ENCODE measurements at places on chromosomes 16 and 17.

GRCh38 chr16:77143364-77143763 lies 47.6 kb upstream of the MON1B start:
- DNase-seq: no peak

GRCh38 chr16:9008601-9009260 lies 45.0 kb upstream of the USP7 start:
- peak; percentile 9 for DNase-seq

DNA sequence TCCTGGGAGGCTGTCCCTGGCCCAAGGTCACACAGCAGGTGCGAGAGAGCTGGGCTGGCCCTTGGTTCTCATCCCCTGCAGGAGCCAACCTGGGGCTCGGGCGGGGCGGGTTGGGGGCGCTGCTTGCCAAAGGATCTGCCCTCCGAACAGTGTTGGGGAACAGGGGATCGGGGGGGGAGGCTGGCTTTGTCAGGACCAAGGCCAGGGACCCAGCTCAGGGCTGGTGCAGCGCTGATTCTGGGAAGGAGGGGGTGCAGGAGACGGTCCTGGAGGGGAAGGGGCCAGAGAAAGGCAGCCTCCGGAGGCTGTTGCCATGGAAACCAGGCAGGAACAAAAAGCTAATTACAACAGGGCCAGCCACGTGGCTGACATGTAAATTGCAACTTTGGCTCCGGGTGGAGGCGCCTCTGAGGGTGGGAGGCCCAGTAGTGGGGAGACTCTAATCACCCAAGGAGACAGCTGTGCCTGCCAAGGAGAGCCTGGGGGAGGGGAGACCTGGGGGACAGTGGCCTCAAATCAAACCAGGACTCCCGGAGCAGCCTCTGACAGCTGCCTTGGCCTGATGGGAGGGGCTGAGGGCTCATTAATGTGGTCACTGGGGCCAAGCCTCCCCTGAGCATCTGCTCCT lies 1.3 kb downstream of the TUBB3 start:
- peak; percentile 66 for DNase-seq

GRCh38 chr17:60792250-60792898 lies 114.7 kb downstream of the BCAS3 start:
- DNase-seq: no peak

- DNase-seq: no peak
These were observed 78.3 kb downstream of the CBLN1 start for GRCh38 chr16:49203361-49203760.

GRCh38 chr16:77856438-77857160 lies 68.2 kb downstream of the VAT1L start:
- DNase-seq: no peak

DNA sequence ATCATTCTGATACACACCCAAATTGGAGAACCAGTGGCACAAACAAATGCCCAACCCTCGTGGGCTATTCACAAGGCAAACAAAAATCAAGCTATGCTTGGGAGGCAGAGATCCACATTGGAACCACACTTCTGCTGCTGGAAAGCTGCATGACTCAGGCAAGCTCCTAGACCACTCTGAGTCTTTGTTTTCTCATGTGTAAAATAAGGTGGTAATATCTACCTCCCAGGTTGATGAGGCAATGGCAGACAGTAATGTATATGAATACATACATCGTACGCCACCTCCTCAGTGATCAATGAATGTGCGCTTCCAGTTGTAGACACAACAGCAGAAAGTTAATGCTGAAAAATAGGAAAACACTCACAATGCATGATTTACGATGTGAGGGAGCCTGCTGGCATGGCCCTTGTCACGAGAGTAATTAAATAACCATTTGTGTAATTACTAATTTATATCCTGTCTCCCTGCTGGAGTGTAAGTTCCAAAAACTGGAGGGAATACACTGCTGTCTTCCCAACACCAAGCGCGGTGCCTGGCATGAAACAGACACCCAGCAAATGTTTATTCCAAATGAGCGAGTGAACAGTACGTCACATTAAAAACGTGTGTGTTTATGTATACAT lies 69.9 kb upstream of the HSBP1 start:
- peak; percentile 60 for DNase-seq

DNA sequence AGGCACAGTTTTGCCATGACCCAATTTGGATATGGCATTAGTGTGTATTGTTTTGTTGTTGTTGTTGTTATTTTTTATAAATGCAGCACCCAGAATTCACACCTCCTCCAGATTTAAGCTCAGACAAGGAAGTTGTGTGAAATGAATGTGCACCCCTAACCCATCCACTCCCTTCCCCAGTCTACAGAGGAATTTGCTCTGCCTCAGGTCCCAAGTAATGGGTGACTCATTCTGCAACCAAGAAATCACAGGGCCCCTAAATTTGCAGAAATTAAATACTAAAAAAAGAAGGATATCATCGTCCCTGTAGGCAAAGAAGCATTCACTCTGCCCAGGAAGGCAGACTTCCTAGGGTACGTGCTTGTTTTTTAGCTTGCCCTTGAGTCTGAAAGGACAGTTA lies 62.3 kb downstream of the CLEC16A start:
- DNase-seq: no peak

- no peak for DNase-seq
These were observed 124.1 kb downstream of the PRKCA start for GRCh38 chr17:66426397-66427033.

- DNase-seq: no peak
These were observed 218.5 kb upstream of the GSE1 start for GRCh38 chr16:85394456-85395206.

GRCh38 chr16:14400285-14400977 lies 229.6 kb downstream of the PARN start:
- DNase-seq: no peak

- DNase-seq: no peak
These were observed 1.7 kb upstream of the MRM1 start for GRCh38 chr17:36599546-36600250.

- no peak for DNase-seq
These were observed 109.1 kb downstream of the PRKCA start for GRCh38 chr17:66411520-66411919.

GRCh38 chr17:59469786-59470485 lies 95.5 kb upstream of the DHX40 start:
- no peak for DNase-seq

DNA sequence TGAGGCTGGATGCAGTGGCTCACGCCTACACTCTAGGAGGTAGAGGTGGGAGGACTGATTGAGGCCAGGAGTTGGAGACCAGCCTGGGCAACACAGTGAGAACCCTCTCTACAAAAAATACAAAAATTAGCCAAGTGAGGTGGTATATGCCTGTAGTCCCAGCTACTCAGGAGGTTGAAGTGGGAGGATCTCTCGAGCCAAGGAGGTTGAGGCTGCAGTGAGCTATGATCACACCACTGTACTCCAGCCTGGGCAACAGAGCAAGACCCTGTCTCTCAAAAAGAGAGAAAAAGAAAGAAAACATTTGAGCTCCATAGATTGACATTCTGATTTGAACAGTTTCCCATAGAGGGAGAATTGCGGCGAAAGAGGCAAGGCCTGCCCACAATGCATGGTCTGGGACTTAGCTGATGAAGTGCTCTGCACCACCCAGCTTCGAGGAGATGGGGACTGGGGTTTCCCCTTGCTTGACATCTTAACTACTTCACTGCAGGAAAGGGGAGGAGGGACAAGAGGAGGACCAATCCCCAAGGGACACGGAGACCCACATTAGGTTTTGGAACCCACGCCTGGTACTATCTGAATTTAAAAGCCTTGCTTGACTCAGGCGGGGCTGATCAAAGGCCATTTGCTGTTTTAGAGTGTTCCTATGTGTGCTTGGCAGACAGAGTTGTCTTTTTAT lies 21.7 kb downstream of the MSI2 start:
- DNase-seq: no peak

GRCh38 chr17:73686126-73686525 lies 41.9 kb upstream of the SDK2 start:
- no peak for DNase-seq

GRCh38 chr17:32341857-32342602 lies at the start of gene C17orf75:
C17orf75 (minus strand) TSS chr17:32342173; CDS start chr17:32342139, 34 bp downstream.
- peak; percentile 79 for DNase-seq

GRCh38 chr16:2186064-2186463 lies 10.3 kb downstream of the CASKIN1 start:
- no peak for DNase-seq

DNA sequence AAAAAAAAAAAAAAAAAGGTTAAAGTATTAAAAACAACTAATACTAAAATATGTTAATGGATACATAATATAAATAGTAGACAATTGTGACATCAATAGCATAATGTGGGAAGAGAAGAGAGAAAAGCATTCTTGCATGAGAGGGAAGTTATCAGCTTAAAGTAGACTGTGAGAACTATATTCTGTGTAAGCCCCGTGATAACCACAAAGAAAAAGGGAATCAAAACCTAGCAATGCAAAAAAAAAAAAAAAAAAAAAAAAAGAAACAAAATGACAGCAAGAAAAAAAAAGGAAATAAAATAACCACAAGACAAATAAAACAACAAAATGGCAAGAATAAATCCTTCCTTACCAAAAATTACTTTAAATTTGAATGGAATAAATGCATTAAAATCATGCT lies 39.8 kb upstream of the MYLK3 start:
- DNase-seq: no peak

- no peak for DNase-seq
These were observed 31.2 kb downstream of the MGAT5B start for GRCh38 chr17:76899414-76899813.

DNA sequence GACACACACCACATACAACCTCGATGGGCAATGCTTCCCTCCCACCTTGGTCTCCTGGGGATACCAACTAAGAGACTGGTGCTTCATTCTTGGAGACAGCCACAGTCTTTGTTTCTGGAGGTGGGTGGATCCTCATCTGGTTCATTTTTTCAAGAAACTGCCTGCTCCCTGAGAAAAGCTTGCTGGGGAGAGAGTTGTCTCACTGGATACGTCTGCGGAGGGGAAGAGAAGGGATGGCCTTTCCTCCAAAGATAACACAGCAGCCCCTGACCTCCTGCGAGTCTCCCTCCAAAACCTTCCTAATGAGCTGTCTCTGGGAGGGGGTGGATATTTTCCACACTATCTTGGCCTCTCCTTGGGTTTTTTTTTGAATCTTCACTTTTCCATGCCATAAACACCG lies 221.2 kb downstream of the SOX9 start:
- no peak for DNase-seq

GRCh38 chr16:47037396-47037745 lies 63.9 kb upstream of the DNAJA2 start:
- no peak for DNase-seq

DNA sequence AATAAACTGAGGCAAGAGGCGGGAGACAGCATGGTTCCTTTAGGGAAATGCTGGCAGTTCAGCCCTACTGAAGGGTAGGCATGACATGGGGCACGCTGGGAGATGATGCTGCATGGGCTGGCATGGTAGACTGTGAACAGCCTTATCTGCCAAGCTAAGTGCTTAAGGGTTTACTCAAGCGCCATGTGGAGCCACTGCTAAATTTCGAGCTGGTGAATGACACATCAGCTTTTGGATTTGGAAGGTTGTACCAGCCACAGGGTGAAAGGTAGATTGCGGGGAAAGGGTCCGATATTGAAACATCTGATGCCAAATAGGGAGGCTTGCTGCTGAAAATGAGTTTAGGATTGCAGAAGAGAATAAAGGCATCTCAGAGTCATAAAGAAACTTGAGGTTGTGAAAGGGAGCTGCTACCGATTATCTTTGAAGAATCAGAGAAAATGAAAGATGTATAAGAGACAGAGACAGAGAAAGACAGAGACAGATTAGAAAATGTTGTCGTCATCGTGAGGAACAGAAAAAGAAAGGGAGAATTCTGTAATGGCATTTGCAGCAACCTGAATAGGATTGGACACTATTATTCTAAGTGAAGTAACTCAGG lies 16.3 kb downstream of the PIK3R5 start:
- no peak for DNase-seq

DNA sequence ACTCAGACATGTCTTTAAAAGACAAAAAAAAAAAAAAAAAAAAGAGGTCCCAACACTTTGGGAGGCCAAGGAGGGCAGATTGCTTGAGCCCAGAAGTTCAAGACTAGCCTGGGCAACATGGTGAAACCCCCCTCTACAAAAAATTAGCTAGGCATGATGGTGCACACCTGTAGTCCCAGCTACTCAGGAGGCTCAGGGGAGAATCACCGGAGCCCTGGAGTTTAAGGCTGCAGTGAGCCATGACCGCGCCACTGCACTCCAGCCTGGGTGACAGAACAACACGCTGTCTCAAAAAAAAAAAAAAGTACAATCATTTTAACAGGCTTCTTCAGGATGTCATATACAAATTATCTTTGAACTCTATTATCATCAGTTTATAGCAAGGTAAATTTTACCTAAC lies 22.0 kb downstream of the C16orf87 start:
- no peak for DNase-seq

- DNase-seq: no peak
These were observed 60.6 kb upstream of the DHX40 start for GRCh38 chr17:59504821-59505220.

- DNase-seq: no peak
These were observed 309.0 kb upstream of the IRX3 start for GRCh38 chr16:54595621-54596020.

DNA sequence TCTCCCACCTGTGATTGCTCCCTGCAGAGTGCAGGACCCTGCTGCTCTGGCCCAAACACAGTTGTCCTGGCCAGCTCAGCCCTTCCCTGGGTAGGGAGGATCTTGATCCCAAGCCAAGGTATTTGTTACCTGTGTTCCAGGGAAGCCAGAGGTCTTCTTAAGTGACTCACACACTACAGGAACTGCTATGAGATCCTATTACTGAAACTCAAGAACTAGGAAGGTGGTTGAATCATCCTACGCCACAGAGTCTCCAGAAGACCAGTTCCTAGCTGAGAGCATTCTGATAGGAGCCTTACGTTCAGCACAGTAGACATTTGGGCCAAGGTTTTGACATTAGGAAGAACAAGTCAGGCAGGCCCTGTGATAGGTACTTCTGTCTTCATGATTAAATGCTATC lies 12.0 kb downstream of the CHST6 start:
- DNase-seq: no peak

DNA sequence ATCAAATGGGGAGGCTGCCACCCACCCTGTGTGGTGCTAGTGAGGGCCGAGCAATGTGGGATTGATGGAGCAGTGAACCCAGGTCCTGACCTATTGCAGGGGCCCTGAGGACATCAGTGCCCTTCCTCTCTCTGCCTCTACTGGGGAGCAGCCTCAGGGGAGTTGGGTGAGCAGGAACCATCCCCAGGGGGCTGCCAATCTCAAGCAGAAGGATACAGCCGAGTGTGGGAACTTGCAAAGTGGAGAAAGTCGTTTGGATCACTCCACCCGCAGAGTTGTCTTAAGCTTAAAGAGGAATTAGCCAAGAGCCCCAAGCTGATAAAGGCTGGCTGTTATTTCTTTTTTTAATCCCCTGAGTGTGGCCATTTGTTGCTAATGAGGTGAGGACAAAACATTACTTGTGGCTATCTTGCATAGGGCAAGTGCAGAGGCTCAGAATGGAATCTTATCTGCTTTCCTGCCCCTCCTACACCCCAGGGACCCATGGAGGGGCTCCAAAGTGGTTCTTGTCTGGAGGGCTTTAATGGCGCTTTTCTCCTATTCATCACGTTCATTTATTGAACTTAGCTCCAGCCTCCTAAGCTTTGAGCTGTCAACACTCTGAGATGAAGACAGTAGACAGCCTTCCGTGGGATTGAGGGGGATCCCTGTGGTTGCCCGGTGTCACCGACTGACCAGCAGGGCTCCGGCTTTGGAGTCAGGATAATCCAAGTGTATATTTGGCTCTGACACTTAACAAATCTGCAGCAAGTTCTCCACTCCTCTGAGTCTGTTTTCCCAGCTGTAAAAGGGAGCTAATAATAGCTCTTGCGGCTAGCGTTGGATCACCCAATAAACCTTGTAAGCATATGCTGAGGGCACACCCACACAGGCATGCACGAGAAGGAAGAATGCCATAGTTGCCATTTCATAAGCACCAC lies 45.1 kb downstream of the MYH11 start:
- no peak for DNase-seq

Data from NCI-H1105 treated with DMSO at 0.1 percent for 48 hours (cell line).